ENCODE measurements at places on chromosomes 16 and 17. TPM values are rescaled to one million over a fixed set of nuclear protein-coding genes. Genes with fewer than 3 reads are reported as not detected.

- peaks cover 5% of the 10 kb centered on the region for H3K27me3 ChIP-seq
- H3K4me1 ChIP-seq = no peaks in the 10 kb centered on the region
- no peak overlapping the region for H3K27ac ChIP-seq
- DNase-seq = no peak
- no peaks in the 10 kb centered on the region for H3K36me3 ChIP-seq
Observed at GRCh38 chr17:56739776-56740175, 93.9 kb downstream of the C17orf67 start.

GRCh38 chr17:82862737-82863382 lies 23.0 kb upstream of the ZNF750 start:
- DNase-seq = no peak
- no peak overlapping the region for H3K4me3 ChIP-seq

DNA sequence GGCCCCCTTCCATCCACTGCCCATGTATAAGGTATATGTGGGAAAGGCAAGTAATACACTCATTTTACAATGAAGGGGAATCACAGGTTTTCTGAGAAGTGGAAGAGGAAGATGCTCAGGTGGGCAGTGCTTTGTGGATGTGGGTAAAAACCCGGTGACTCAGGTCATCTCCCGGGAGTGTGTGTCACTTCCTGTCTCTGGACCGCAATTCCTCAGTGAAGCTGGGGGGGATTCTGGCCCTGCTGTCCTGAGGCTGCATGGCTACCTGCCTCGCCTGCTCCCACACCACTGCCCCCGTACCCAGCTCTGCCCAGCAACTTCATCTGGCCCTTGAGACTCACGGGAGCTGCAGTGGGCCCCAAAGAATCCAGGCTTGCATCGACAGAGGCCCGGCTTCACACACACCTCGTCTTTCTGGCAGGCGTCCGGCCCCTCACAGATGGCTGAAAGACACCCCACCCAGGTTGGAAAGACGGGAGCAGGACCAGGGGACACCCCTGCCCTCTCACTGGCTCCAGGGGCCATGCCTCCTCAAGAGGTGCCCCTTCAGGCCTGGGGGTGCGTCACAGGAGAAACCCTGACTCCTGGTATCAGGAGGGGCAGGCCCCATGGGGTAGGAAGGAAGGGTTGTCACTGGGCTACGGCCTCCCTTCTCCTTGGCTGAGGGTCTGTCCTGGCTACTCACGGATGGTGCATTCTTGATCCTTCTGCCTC lies 882 bp downstream of the SCARF1 start:
- no peaks in the 10 kb centered on the region for H3K36me3 ChIP-seq
- DNase-seq = no peak
- H3K4me3 ChIP-seq = peak overlapping the region; percentile 37
- H3K4me1 ChIP-seq = peaks cover 36% of the 10 kb centered on the region
- peak overlapping the region; percentile 87 for H3K27ac ChIP-seq
- H3K27me3 ChIP-seq = no peaks in the 10 kb centered on the region

Gene CCL2
- 167 TPM for total RNA-seq

DNA sequence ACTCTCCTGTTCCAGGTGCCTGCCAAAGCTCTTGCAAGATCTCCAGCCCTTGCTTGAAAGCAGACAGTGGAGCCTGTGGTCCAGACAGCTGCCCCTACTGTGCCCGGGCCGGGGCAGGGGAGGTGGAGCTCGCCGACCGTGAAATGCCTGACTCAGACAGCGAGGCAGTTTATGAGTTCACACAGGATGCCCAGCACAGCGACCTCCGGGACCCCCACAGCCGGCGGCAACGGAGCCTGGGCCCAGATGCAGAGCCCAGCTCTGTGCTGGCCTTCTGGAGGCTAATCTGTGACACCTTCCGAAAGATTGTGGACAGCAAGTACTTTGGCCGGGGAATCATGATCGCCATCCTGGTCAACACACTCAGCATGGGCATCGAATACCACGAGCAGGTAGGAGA lies 17.7 kb downstream of the CACNA1G start:
- no peaks in the 10 kb centered on the region for H3K36me3 ChIP-seq
- peaks cover 3% of the 10 kb centered on the region for H3K4me1 ChIP-seq
- DNase-seq = no peak
- no peak overlapping the region for H3K4me3 ChIP-seq

DNA sequence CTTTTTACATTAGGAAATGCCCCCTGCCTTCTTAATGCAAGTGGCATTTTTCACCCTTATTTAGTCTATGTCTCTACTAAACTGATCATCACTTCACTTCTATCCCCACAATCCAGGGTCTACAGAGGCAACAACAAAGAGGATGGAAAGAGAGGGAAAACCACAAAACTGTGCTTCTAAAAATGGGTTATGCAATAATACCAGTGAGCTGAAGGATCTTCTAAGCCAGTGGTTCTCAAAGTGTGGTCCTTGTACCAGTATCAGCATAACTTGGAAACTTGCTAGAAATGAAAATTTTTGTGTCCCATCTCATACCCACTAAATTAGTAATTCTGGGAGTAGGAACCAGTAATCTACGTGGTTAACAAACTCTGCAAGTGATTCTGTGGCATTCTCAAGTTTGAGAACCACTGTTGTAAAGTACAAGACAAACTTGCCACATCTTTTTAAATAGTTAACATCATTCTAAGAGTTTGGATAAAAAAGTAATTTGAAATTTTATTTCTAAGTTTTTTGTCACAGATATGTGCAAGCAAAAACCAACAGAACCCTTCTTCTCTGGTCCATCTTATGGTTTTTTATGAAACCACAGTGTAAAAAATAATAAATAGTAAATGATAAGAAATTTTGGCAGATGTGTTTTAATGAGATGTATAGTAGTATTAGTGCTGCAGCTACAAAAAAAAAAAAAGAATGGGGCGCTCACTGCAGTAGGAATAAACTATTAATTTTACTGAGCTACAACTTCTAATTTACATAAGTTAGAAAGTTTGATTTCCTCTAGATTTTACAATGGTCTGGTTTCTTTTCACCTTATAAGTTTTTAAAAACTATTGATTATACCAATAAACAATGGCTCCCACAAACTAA lies 16.2 kb downstream of the CDC27 start:
- no peak for DNase-seq
- no peaks in the 10 kb centered on the region for H3K4me1 ChIP-seq
- H3K36me3 ChIP-seq = peaks cover 93% of the 10 kb centered on the region
- H3K27ac ChIP-seq = no peak overlapping the region
- H3K4me3 ChIP-seq = no peak overlapping the region
- no peaks in the 10 kb centered on the region for H3K27me3 ChIP-seq

DNA sequence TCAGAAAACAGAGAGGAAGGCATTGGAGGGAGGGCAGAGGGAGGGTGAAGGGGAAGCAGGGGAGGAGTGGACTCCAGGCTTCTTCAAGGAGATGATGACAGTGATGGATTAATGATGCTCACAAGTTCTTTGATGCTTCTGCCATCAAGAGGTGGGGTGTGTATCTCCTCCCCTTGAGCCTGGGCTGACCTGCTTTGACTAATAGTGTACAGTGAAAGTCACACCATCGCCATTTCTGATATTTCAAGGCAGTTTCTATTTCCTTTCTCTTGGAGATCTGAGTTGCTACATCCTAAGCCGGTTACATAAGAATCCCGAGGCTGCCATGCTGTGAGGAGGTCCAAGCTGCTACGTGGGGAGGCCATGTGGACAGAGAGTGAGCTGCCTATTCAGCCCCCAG lies 312.5 kb downstream of the MAF start:
- no peaks in the 10 kb centered on the region for H3K27me3 ChIP-seq
- no peak overlapping the region for H3K4me3 ChIP-seq
- H3K4me1 ChIP-seq = peaks cover 29% of the 10 kb centered on the region
- H3K36me3 ChIP-seq = no peaks in the 10 kb centered on the region

- no peak overlapping the region for H3K27ac ChIP-seq
- DNase-seq = no peak
- no peaks in the 10 kb centered on the region for H3K4me1 ChIP-seq
- no peak overlapping the region for H3K4me3 ChIP-seq
- H3K27me3 ChIP-seq = no peaks in the 10 kb centered on the region
Observed at GRCh38 chr17:16932611-16933010, 39.3 kb downstream of the TNFRSF13B start.

GRCh38 chr17:81279278-81280275 lies 15.5 kb downstream of the SLC38A10 start:
- no peaks in the 10 kb centered on the region for H3K4me1 ChIP-seq
- H3K4me3 ChIP-seq = no peak overlapping the region
- no peaks in the 10 kb centered on the region for H3K27me3 ChIP-seq
- DNase-seq = no peak
- no peak overlapping the region for H3K27ac ChIP-seq

Gene PAGR1
- 12.9 TPM for total RNA-seq

DNA sequence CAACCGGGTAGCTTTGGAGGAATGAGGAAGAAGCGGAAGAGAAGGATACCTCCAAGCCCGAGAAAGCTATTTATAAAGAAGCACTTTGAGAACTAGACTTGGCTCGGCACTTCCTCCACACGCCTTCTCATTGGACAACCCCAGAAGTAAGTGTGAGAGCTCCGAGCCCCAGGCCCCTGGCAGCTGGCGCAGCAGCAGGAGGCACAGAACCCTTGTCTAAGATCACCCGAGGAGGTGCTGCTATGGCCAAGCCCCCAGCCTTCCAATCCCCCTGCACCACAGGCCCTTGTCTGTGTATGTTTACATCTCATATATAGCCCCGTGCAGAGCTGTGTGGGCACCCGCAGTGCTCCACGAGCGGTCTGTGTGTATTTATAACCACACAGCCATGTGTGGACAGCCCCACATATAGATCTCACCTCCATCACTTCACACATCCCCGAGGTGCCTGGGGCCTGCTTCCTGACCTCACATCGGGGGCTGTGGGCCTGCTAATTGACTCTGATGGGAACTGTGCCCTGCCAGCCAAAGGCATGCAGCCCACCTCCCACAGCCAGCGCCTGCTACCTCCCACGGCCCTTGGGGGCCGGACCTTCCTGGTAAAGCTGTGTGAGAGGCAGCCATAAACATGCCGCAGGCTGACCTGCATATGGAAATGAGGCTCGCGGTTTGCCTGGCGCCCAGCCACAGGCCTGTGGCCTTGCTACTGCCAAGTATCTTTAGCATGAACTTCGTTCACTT lies 96.1 kb downstream of the C17orf67 start:
- no peak overlapping the region for H3K4me3 ChIP-seq
- no peak overlapping the region for H3K27ac ChIP-seq
- DNase-seq = no peak
- H3K27me3 ChIP-seq = peaks cover 5% of the 10 kb centered on the region

Gene ST6GALNAC1
- total RNA-seq = 3.0 TPM

GRCh38 chr16:57640612-57641011 lies 12.2 kb downstream of the ADGRG1 start:
- H3K4me3 ChIP-seq = no peak overlapping the region
- peaks cover 95% of the 10 kb centered on the region for H3K4me1 ChIP-seq
- no peak for DNase-seq

- H3K4me1 ChIP-seq = no peaks in the 10 kb centered on the region
- H3K27ac ChIP-seq = no peak overlapping the region
- no peak for DNase-seq
- peaks cover 31% of the 10 kb centered on the region for H3K27me3 ChIP-seq
Observed at GRCh38 chr16:47886631-47887415, 269.0 kb downstream of the ABCC12 start.

DNA sequence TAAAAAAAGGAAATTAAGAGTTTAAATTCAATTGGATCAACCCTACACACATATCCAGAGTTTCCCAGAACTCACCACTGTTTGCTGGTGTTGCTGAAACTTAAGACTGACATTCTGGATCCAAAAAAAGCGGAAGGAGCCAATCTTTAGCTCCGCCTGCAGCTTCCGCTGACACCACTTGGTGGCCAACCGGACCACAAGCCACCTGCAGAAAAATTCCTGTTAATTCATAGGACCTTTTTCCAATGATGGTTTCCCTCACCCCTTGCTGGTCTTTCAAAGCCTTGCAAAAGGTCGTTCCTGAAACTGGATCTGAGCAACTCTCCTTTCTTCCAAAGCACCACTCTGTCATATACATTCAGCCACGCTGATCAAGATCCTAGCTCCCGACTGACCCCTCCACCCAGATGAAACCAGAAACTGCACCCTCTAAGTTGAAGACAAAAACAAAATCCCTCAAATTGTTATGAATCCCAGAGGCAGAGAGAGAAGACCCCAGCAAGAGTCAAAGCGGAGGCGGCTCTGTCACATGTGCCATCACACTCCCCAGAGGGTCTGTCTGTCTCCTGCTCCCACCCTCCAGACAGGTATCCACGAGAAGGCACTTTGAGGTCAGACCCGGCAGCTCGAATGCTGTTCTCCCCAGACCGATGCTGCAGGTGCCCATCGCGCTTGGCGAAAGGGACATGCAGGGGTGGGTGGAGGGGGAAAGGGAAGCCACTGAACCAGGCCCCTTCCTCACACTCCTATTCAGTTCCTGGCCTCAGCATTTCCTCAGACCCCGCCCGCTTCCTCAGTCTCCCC lies 773 bp downstream of the BLTP2 start:
- H3K4me3 ChIP-seq = peak overlapping the region; percentile 94
- peak; percentile 21 for DNase-seq
- peaks cover 46% of the 10 kb centered on the region for H3K4me1 ChIP-seq
- peak overlapping the region; percentile 87 for H3K27ac ChIP-seq
- H3K36me3 ChIP-seq = peaks cover 38% of the 10 kb centered on the region
- no peaks in the 10 kb centered on the region for H3K27me3 ChIP-seq

Gene DNAI2
- total RNA-seq = not detected

GRCh38 chr16:67024384-67025209 lies 4.4 kb upstream of the CBFB start:
- H3K27me3 ChIP-seq = no peaks in the 10 kb centered on the region
- H3K4me3 ChIP-seq = no peak overlapping the region
- no peaks in the 10 kb centered on the region for H3K36me3 ChIP-seq
- no peak for DNase-seq
- H3K4me1 ChIP-seq = peaks cover 13% of the 10 kb centered on the region
- H3K27ac ChIP-seq = no peak overlapping the region

Gene CDH15
- total RNA-seq = not detected

Gene ADAP2
- total RNA-seq = 8.1 TPM

DNA sequence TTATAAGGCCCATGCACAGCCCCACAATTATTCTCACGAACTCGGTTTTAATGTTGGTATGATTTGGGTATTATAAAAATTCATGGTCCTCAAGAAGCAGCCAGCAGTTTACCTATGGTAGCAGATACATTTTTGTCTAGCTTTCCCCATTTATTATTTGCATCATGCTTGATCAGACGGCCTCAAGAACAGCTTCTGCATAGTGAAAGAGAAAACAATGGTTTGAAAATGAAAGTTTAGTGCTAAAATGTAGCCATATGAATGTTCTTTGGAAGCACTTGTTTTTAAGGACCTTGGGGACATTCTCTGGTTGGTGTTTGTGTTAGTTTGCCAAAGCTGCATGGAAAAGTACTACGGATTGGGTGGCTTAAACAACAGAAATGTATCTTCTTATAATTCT lies 72.4 kb upstream of the CPHXL start:
- no peak overlapping the region for H3K4me3 ChIP-seq
- no peak overlapping the region for H3K27ac ChIP-seq
- no peaks in the 10 kb centered on the region for H3K36me3 ChIP-seq
- no peaks in the 10 kb centered on the region for H3K4me1 ChIP-seq
- H3K27me3 ChIP-seq = no peaks in the 10 kb centered on the region

GRCh38 chr16:4245077-4245791 lies 3.4 kb upstream of the SRL start:
- peaks cover 9% of the 10 kb centered on the region for H3K4me1 ChIP-seq
- DNase-seq = no peak
- no peaks in the 10 kb centered on the region for H3K36me3 ChIP-seq
- no peak overlapping the region for H3K27ac ChIP-seq

GRCh38 chr16:27945233-27945973 lies 118.1 kb downstream of the GSG1L start:
- no peak for DNase-seq
- H3K27ac ChIP-seq = no peak overlapping the region
- no peaks in the 10 kb centered on the region for H3K27me3 ChIP-seq
- no peaks in the 10 kb centered on the region for H3K36me3 ChIP-seq
- no peaks in the 10 kb centered on the region for H3K4me1 ChIP-seq

- no peak overlapping the region for H3K27ac ChIP-seq
- peaks cover 30% of the 10 kb centered on the region for H3K27me3 ChIP-seq
- no peak overlapping the region for H3K4me3 ChIP-seq
- peak; percentile 17 for DNase-seq
Observed at GRCh38 chr17:73956595-73957465, 246.6 kb upstream of the RPL38 start.
